ENCODE measurements at places on chromosomes 2 and 18.

GRCh38 chr2:32671885-32672533 is 44.2 kb downstream of the TTC27 start:
- no peak for DNase-seq

GRCh38 chr2:24850944-24851343 is 57.7 kb downstream of the CENPO start:
- no peak for DNase-seq

DNA sequence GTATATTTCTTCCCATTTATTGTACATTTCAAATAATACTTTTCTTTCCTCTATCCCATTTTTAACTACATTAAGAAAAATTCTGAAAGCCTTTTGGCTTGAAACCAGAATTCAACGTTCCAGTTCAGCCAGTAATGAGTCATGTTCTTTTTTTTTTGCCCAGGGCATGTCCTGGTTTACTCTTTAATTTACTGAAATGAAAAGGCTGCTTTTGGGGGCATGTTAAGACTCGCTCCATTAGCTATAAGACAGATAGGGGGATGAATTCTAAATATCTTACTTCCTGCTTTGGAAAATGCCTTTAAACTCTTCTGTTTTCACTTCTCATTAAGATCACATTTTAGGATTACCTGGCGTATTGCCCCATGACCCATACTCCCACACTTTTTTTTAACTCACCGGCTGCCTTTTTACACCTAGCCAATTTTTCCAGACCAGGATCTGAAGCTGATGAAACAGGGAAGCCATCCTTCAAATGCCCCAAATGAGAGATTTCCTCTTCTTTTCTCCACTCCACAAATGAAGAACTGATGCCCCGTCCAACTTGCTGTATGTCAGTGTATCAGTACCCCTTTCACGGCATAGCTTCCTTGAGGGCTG is 585 bp downstream of the ABCA12 start:
- DNase-seq = no peak

GRCh38 chr2:241929551-241930490 is 60.3 kb downstream of the RTP5 start:
- DNase-seq = no peak

- no peak for DNase-seq
These were observed 279.6 kb downstream of the SLC4A3 start for GRCh38 chr2:219907011-219907365.

- DNase-seq = no peak
These were observed 114.3 kb downstream of the LDLRAD4 start for GRCh38 chr18:13332874-13333273.

GRCh38 chr2:65314801-65315441 is 87.3 kb downstream of the ACTR2 start:
- DNase-seq = no peak

DNA sequence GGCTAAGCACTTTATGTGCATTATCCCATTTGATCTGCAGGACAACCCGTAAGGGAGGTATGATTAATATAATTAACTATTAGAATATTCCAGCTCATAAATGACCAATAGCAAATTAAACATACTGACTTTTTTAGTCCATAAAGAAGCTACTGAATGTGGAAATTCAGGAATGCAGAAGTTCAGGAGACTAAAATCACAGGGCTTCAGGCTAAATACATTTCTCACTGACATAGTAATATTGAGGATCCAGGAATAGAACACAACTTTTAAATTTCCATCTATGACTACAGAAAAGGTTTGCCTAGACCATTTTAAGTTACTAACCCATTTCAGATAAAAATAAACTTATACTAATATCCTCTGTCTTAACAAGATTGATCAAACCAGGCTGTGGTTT is 97.4 kb upstream of the CCDC195 start:
- no peak for DNase-seq

DNA sequence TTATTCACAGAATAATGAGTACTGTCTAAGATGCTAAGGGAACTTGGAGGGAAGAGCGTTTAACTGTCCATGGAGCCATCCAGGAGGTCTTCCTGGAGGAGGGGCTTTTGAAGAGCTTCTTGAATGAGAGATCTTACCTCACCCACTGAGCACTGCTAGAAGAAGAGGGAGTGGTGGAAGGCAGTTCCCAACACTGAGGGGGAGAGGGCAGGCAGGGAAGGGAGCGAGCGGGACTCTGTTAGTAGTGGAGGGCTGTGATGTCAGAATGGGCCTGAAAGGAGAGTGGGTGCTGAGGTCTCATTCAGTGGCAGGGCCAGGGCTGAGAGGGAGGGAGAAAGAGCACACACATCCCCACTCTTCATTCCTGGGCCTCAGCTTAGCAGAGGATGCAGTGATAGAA is 65.0 kb downstream of the NCK2 start:
- DNase-seq = no peak

DNA sequence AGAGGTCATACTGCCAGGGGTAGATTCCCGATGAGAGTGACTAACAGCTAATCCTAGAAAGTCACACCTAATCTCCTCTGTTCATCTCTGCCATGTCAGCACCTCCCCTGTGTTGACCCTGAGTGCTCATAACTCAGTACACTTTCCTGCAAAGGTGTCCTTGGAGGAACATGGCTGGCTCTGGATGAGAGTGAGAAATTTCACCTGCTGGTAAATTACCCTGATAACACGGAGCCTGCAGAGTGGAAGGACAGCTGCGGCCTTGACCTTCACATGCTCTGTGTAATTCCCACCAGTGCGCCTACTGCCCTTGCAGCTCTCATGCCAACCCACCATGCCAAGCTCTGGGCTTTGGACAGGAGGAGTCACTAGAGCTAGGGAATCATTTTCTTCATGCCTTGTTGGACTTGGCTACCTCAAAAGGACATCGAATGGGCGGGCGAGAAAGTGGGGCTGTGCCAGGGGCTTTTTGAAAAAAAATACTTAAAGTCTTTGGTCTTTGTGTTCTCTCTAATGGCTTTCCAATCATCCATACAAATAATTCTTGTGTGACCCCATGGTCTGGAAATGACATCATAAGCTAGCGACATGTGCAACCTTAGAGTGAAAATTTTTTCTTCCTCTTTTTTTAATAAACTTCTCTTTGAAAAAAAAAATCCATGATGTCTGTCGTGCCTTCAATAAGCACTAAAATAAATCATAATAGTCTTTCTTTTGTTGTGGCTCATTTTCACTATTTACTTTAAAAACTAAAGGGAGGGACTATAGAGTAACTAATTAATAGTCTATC is 319.9 kb downstream of the MYCN start:
- DNase-seq = no peak

- no peak for DNase-seq
These were observed 144.0 kb downstream of the IKZF2 start for GRCh38 chr2:213007290-213007838.

GRCh38 chr18:58527285-58527951 is 101.5 kb downstream of the ALPK2 start:
- no peak for DNase-seq

- no peak for DNase-seq
These were observed 118.8 kb downstream of the ZNF516 start for GRCh38 chr18:76376225-76376624.

DNA sequence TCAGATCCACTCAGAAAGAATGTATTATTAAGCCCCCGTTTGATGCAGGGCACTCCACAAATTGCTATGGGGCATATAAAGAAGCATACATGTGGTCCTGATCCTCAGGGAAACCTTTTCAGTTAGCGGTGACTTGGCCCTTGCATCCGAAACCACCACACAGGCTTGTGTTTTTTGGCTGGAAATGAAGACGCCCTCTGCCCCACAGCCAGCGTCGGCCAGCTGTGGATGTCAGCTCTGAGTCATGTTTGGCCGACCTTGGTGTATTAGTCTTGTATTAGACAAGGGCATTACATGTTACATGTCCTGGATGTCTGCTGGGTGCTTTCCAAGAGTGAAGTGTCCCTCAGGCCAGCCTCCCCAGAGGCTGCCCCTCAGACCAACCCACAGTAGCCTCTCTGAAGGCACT is 107.6 kb upstream of the MAP3K20 start:
- DNase-seq = no peak

GRCh38 chr2:149169656-149170055 is 131.2 kb downstream of the LYPD6B start:
- no peak for DNase-seq

DNA sequence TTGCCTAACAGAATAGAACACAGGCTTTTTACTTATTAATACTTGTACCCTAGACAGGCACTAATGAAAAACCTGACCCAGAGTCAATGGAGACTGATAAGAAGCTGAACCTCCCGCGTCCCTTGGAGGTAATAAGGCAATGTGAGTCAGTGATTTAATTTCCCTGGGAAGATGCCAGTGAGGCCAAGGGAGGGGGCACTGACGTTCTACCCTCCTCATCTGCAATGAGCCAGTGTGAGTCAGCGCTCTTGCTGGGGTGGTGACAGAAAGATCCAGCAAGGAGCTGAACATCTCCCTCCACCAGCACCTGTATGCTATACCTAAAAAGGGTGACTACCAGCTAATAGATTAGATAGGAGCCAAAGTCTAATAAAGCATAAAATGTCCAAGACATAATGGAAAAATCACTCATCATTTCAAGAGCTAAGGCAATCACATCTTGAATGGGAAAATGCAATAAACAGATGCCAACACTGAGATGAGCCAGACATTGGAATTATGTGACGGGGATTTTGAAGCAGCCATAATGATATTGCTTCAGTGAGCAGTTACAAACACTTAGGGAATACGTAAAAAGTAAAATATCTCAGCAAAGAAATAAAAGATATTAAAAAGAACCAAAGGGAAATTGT is 116.9 kb downstream of the TPGS2 start:
- DNase-seq = no peak

DNA sequence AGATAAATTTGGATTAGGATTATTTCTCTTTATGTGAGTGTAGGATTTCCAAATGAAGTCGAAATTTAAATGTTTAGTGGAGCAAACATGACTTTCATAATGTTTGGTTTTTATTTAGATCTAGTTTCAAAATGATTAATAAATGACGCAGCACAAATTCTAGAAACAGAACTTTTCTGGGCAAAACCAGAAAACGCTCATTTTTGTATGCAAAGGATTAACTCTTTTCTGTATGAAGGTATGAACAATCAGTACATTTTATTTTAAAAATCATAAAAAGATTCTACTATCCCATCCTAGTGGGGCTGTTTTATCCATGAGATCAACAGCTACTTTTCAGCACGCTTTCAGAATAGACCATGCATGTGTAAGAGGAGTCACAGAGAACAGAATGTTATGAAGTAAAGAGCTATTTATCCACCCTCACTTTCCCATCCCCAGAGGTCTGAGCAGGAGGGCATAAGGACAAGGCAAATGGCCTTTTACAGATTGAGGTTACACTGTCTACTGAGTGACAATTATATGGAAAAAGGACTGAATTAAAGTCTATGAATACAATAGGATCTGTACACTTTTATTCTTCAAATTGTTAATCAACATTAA is 270.8 kb downstream of the ZEB2 start:
- no peak for DNase-seq

DNA sequence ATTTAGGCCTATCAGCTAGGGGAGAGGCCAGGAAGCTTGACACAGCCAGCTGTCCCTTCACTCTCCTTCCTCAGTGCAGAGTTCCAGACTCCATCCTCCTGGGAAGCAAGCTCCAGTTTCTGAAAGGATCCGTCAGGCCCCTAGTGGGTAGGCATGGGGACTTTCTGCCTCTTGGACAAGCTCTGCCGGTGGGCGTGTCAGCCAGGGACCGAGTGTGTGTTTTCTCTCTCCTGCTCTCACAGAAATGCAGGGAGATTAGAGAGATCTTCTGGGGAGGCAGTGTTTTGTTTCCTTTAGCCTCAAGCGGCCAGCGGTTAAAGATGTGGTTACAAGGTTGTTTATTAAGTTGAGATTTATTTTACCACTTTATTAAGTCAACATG is 29.9 kb upstream of the OTOS start:
- DNase-seq = no peak

GRCh38 chr2:134668821-134669220 is 50.0 kb downstream of the TMEM163 start:
- DNase-seq = no peak

GRCh38 chr2:120862201-120863060 is 126.8 kb downstream of the GLI2 start:
- DNase-seq = no peak

DNA sequence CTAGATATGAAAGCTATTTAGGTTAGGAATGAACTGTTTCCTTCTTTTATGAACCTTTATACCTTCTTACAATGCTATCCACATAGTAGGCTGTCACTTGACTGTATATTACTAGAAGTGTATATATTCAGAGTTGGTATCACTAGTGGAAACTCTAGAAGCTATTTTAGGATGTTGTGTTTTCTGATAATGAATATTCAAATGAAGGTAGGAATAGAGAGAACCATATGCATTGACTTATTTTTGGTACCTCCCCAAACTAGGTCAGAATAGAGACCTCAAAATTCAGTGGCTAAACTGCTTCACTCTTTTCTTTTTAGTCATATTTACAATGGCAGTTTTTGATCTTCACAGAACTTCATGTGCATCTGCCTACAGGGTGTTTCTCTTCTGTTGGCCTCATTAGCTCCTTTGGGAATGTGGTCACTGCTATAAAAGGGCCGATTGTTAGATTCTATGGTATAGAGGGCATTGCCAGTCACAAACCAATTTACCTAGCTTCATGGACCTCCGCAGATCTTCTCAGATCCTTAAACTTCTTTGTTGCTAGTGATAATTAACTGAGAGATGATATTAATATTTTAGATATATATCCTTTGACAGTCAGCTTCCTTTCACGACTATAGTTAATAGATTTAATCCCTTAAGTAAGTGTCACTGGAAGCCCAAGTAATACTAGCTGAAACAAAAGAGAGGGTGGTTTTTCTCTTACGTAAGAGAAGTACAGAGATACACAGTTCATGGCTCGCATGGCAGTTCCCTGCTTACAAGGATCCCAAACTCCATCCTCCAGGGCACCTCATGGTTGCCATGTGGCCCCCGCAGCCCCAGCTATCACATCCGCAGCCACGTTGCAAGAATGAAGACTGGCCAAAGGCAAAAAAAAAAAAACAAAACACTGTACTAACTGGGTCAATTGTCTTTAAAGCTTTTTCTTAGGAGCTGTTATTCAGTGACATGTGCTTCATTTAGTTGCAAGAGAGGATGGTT is 61.0 kb downstream of the TSPYL6 start:
- DNase-seq = no peak

DNA sequence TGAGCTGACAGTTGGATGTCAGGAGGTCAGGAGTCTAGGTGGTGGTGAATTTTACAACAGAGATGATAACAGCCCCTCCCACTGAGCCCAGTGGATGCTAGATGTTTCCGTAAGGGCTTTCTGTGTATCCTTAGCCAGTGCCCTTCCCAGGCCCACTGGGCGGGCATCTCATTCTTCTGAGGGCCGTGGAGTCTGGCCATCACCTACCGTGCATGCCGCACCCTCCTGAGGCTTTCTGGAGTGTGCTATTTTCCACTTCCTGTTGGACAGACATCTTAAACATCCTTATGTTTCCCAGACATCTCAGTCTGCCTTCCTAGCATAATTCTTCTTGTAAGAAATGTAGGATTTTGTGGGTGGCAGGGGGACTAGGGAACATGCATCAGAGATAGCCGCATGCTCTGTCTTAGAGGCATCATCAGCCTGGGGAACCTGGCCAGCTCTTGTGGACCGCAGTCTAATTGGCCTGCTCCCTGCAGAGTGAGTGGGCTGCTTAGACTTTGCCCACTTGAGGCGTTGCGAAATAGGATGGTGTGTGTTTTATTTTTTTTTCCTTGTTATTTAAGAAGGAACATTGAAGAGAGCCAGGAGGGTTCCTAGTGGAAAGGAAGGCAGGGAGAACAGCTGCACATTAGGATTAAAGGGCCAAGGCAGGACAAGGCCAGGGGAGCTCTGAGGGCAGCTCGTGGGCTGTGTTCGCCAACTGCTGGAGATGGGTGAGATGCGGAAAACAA is 135.8 kb downstream of the SH3RF3 start:
- DNase-seq = no peak

- no peak for DNase-seq
These were observed 5.6 kb downstream of the ATP5MC3 start for GRCh38 chr2:175175896-175176295.

Data from GM19239 (cell line).